ENCODE measurements at places on chromosomes 1 and 21.

DNA sequence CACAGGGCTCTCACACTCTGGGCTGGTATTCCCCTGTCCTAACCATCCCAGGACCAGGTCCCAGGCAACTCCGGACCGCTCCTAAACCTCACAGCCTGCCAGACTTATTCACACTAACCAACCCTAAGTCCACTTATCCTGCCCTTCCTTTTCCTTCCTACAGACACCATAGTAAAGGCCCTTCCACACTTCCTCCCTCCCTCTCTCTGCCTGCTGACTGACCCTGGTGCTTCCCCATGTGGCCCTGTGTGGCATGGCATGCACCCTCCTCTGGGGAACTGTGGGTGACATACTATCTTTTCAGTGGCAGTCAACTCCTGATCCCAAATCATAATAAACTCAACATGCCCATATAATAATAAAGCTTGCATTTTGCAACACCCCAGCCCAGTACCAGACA is 155.1 kb upstream of the DNAH14 start:
- DNase-seq, result no peak

DNA sequence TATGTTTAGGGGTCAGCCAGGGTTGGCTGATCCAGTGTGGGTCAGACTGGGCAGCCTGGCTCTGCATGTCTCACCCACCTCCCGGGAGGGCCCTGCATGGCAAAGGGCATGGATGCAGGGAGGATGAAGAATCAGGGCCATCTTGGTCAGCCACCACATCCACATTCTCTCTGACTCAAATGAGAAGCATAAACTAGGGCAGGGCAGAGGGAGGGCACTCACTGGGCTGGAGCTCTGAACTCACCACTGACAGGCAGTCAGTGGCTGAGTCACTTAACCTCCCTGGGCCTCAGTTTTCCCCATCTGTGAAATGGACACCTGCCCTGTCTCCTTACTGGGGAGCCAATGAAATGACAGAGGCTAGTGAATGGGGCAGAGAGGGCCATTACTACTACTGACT is 4.3 kb upstream of the CELA2A start:
- DNase-seq, result no peak

DNA sequence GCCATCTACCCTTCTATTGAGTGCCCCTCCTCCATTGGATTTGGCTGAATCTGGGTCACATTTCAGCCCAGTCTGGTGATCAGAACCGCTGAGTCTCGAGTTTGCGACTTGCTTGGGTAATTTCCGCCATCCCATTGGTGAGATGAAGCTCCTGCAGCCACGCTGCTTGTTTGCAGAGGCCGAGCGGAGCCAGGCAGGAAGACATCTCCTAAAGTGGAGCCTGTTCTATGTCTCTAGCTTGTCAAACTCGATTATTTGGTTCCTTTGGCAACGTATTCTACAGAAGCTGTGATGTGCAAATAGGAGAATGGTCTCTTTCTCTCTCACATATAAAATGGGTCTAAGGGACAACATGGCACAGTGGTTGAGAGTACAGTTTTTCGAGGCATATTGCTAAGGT is 206.8 kb upstream of the PLXNA2 start:
- no peak for DNase-seq

DNA sequence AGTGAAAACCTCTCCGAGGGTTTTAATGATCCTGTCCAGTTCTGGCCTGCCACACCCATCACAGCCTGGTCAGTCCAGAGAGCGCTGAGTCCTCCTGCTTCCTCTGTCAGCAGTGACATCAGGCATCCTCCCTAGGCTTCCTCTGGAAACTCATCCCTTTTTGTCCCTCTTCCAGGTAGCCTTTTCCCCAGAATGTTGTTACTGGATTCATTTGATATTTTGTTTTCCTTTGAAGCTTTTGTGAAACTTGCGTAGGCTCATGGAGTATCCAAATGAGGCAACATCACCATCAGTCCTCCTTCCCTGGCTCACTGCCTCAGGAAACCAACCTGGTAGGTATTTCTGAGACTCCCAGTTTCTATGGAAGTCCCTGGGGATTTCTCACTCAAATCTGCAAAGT is 27.0 kb upstream of the IGSF3 start:
- no peak for DNase-seq

- DNase-seq, result no peak
These were observed 56.4 kb upstream of the RUNX3 start for GRCh38 chr1:24986372-24986965.

- DNase-seq, result no peak
These were observed 133.5 kb downstream of the HMGB4 start for GRCh38 chr1:33997127-33998036.

DNA sequence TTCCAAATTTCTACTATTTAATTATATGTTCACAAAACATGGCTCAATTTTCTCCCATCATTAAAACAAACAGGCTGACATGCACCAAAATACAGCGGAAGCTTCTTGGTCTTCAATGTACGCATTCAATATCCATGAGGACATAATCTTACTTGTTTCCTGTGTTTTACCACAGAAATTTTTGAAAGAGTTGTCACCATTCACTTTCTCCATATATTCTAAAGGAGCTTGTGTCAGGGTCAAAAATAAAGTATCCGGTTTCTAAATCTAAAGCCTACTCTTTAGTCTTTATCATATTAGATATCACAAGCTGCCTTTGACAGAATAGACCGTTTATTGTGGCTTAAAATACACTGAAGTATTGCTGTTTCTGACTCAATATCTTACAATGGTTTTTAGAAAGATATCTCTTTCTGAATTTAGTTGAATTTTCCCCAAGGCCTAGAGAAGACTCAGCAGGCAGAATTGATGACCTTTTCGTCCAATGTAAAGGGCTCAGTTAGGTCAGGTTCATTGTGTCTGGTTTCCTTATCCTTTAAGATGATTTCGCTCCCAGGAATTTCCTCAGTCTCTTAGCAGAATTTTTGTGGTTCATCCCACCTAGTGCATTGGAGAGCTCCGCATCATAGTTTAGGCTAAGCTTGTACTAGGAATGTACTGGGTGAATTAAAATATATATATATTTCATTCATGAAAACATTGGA is 717.2 kb downstream of the NCAM2 start:
- DNase-seq, result no peak

DNA sequence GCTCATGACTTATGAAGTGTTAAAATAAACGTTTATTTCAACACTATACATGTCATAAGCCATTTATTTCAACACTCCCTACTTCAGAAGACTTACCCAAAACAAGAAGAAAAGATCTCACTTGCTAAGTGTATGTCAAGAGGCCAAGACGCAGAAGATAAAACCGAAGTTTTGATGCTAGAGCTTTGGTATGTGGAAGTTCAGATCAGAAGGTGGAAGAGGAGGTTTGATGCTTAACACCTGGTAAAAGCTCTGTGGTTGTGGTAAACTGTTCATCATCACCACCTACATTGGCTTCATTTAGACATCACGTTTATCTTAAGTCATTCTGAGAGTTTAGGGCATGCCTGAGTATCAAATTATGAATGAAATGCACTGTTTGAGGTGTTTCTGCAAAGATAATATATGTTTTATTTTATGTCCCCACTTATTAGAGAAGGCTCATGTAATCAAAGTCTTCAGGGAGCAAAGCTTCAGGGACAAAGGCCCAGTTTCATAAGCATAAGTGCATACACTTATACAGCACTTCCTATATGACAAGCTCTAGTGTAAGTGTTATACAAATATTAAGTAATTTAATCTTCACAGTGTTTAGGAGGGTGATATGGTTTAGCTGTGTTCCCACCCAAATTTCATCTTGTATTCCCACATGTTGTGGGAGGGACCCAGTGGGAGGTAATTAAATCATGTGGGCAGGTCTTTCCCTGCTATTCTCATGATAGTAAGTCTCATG is 533.3 kb downstream of the PTBP2 start:
- DNase-seq, result no peak

DNA sequence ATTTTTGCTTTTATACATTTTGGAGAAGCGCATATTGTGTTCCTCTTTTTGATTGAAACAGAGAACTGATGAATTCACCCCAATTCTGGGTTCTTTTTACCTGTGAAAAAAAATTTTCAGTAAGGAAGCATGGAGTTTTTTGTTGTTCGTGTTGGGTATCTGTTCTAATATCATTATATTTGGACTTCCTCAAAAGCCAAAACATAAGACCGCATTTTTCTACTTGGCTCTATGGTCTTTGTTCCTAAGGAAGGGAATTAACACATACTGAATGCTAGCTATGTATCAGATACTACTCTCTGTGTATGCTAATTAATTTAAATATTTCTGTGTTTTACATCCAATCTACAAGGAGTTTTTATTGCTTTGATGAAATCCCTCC is 12.9 kb downstream of the EPB41 start:
- no peak for DNase-seq

GRCh38 chr1:76146184-76146583 is 71.6 kb downstream of the ST6GALNAC3 start:
- no peak for DNase-seq

DNA sequence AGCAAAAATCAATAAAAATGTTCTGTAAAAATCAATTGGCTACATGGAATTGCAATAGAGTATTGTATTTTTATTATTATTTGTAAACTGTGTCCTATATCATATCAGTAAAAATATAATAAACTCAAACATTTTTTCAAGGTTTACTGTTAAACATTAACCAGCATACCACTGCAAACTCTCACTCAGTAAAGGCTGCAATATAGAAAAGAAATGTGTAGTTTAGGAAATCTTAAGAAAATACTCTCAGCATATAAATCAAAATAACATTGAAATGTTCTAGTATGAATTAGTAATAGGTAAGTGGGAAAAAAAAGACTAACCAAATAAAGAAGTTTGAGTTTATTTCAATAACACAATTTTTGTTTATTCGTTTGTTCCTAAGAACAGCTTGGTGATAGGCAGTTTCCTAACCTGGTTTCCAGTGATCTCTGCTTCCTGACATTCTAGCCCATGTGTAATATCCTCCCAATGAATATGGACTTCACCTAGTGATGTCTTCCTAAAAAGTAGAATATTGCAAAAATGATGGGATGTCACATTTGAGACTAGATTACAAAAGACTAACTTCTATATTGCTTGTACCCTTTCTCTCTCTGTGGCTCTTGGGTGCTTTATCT is 870.1 kb downstream of the BRINP3 start:
- DNase-seq, result no peak

DNA sequence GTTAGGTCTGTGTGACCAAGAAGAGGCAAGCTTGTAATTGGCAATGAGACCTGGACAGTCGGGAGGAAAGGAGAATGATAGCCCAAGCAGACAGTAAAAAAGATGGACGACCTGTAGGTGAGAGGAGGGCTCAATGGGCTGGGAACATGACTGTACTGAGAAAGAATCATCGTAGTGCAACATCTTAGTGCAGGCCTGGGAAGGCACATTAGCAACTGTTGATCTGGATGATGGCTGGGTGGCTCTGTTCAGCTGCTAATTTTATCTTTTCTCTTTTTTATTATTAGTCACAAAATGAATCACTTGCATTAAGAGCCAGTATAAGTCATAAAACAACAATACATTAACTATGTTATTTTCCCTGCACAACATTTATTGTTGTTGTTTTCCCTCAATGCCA is 32.9 kb downstream of the IFI44 start:
- no peak for DNase-seq

DNA sequence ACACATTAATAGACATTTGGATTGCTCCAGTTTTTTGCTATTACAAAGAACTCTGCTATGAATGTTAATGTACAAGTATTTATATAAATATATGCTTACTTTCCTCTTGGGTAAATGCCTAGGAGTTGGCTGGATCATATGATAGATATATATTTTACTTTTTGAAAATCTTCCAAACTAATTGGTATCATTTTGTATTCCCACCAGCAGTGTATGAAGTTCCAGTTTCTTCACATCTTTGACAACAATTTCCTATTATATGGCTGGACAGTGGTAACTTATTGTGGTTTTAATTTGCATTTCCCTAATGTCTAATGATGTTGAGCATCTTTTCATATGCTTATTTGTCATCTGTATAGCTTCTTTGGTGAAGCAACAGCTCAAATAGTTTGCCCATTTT is 23.8 kb upstream of the DIPK1A start:
- no peak for DNase-seq

DNA sequence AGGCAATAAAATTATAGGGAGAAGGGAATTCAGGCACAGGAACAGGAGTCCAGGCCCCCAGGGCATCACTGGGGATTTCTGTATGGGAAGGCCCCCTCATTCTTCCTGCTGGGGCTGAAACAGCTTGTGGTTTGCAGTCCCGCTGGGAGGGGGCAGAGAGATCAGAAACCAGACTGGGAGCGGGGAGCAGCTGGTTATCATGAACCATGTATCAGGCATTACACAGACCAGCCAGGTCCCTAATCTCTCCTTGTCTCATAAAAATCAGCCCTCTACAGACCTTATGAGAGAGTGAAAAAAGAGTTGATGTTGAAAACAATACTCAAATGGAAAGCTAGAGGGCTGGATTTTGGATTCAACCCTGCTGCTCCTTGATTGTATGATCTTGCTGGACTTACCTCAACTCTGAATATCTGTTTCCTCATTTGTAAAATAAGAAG is 93.4 kb upstream of the F3 start:
- no peak for DNase-seq

GRCh38 chr1:246930830-246931548 is 759 bp downstream of the AHCTF1 start:
- peak; percentile 80 for DNase-seq

DNA sequence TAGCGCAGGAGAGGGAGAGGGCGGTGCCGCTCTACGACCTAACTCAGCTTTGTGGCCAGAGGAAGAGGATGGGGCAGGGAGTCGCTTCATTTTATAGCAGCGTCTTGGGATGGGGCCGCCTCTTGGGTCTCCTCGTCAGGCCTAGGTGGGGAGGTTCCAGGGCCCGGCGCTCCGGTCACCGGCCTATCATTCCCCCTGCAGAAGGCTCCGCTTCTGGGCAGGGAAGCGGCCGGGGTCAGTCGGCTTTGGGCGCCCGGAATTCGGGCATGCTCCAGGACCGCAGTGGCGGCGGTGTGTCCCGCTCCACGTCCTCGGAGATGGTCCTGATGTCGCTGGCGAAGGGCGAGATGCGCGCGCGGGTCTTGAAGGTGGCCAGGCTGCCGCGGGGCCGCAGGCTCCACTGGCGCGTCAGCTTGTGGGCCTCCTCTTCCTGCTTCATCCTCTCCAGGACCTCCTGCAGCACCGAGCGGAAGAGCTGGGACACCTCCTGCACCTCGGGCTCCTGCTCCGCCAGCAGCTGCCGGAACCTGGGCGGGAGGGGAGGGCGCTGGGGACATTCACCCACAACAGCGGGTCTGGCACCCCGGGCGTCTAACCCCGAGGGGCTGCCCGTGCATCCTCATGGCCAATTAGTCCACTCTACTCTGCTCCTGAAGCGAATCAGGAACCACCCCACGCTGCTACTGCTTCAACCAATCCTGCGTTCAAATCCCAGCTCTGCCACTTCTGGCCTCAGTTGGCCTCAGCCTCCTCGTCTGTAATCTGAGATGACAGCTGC is 13.0 kb downstream of the RD3 start:
- DNase-seq, result no peak

GRCh38 chr1:17741052-17741451 is 14.1 kb upstream of the ACTL8 start:
- DNase-seq, result no peak

Measured in Right ventricle myocardium inferior (tissue), 1 donor.